ENCODE measurements at places on chromosomes 3 and 15.

GRCh38 chr15:60551147-60551780 is 72.3 kb upstream of the ICE2 start:
- DNase-seq: no peak

DNA sequence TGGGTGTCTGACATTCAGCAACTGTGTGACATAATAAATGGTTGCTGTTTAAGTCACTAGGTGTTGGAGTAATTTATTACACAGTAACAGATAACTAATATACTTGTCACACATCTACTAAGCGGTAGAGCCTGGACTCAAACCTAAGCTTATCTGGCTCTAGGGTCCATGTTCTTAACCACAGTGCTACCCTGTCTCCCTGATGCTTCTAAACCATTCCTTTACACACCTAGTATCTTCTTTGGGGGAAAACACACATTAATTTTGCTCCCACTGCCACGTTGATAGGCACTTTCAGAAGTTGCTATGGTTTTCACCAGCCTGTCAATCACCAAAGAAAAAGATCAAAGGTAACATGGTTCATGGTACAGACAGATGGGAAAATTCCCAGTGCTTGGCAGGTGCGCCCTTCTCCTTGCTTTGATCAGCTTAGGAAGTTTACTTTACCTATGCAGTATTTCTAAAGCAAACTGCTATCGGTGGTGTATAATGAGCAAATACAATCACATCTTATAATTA is 150.8 kb downstream of the PDZRN3 start:
- DNase-seq: no peak

DNA sequence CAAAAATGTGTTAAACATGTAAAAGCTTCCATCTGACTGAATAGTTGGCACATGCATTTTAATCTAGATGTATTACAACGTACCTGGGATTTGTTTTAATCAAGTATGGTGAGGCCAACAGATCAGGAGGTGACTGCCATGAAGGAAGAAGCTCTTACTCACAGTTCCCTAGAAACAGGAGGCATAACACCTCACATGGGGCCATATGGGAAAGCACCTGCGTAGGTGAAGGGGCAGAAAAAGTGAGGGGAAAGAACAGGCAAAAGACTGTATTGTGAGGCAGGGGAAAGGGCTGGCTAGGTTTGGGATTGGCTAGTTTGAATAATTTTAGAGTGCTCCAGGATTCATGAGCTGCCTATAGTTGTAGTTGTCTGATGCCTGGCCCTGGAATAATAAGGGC is 9.6 kb downstream of the SQOR start:
- DNase-seq: peak; percentile 32

DNA sequence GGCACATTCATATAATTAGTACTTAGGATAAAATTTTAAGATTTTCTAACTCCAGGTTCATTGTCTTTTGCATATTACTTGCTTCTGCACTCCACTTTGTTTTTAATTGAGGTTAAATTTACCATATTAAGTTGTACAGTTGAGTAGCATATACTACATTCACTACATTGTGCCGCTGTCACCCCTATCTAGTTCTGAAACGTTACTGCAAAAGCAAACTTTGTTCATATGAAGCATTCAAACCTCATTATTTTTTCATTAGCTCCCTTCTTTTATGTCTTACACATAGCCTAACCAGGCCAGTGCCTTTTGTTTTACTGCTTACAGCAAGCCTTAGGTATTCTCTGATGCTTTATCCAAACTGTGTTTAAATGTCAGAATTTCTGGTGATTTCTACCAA is 183.1 kb upstream of the CGNL1 start:
- no peak for DNase-seq

DNA sequence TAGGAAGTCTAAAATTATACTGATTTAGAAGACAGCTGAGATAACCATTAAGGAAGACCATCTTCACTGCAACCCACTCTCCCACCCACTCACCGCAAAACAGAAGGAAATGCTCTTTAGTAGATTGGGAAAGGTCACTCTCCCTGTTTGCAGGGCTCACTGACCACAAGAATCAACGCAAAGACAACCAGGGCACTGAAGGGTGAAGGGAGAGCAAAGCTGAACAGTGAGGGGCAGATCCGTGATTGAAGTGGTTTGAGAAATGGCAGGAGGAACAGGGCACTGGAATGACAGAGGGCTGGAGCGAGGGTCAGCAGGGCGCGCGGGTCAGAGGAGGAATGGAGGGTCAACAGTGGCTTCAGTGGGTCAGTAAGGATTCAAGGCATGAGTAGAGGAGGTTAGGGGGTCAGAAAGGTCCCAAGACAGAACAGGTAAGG is 520 bp downstream of the MESD start:
- peak; percentile 47 for DNase-seq

GRCh38 chr3:117435506-117435905 is 725.9 kb downstream of the TUSC7 start:
- DNase-seq: no peak

DNA sequence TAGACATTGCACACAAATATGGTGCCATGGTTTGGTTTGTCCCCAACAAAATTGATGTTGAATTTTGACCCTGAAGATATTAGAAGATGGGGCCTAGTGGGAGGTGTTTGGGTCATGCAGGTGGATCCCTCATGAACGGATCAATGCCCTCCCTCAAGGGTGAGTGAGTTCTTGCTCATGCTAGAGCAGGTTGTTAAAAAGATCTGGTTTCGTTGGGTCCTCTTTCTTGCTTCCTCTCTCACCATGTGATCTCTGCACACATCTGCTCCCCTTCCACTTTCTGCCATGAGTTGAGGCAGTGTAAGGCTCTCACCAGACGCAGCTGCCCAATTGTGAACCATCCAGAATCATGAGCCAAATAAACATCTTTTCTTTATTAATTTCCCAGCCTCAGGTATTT is 87.8 kb upstream of the MDFIC2 start:
- no peak for DNase-seq

- no peak for DNase-seq
Observed at GRCh38 chr3:32200490-32200889, 38.0 kb upstream of the CMTM8 start.

DNA sequence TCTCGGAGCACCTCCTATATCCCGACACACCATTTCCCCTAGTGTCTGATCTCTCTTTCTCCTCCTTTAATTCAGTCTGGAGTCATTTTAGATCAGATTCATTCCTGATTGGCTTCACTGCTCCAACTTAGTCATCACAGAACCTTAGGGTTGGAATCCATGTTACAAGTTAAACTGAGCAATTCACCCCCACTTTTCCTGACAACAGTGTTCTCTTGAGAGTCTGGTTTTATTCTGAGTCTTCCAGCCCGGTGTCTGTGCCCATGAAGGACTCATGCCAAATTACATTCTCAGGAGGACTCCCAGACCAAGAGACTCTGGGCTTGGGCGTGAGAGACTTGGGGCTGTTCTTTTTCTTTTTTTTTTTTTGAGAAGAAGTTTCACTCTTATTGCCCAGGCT is 57.5 kb downstream of the LPP start:
- peak; percentile 81 for DNase-seq

- DNase-seq: no peak
Observed at GRCh38 chr3:40173227-40173721, 136.2 kb upstream of the EIF1B start.

- no peak for DNase-seq
Observed at GRCh38 chr15:93305306-93305705, 216.3 kb upstream of the RGMA start.

DNA sequence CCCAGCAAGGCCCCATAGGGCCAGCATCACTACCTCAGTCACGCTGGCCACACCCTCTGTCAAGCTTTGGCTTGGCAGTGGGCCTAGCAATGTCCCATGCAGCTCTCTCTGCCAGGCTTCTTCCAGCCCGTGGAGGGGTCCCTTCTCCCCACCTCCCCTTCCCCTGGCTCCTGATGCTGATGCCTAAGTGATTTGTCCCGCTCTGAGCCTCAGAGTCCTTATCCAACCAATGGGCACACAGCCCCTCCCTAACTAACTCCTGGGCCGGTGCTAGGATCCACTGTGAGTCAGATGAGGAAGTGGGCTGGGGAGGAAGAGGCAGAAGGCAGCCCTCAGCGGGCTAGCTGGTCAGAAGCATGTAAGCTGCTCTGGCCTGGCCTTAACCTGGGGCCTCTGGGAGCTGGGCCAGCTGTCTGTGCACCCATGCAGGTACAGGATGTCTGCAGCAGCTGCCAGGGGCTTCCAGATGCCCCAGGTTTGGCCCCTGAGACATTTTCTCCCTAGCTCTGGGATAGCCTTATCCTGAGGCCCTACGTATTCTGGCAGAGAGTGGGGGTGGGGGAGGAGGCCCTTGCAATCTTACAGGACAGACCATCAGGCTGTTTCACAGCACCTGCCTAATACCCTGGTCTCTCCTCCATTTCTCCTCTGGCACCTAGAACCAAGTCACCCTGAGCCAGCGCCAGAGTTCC is 740 bp upstream of the ZBTB47 start:
- DNase-seq: peak; percentile 97

- no peak for DNase-seq
Observed at GRCh38 chr15:100250176-100250800, 91.5 kb downstream of the ADAMTS17 start.

GRCh38 chr3:32818229-32818969 is 602 bp downstream of the TRIM71 start:
- DNase-seq: peak; percentile 42

- peak; percentile 49 for DNase-seq
Observed at GRCh38 chr3:106183762-106184391, 315.1 kb upstream of the CBLB start.

DNA sequence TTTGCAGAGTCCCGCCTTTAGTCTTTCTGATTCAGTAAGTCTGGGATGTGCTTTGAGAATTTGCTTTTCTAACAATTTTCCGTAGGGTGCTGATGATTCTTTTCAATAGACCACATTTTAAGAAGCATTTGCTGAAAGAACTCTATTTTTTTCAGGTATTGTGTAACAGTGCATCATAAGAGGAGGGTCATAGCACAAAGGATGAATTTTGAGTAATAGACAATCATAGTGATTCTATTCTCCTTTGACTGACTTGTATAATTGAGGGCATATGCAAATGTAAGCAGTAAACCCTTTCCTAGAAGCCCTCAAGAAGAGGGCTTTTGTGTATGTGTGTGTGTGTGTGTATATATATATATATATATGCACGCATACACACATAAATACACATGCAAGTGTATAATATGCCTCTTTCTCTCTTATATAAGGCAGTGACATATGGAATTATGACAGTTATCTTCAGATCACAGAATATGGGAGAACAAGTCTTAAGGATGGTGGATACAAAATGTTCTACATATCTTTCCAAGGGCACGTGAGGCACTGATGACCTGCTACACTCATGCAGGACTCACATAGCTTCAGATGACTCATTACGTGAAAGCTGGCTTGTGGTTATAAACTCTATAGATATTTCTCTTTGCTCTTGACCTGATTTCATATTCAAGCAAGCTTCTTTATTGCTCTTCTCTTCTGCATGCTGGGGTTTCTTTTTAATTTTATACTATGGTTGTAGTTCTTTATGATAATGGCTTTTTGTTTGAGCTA is 6.5 kb upstream of the PLSCR1 start:
- DNase-seq: peak; percentile 75

GRCh38 chr3:138389144-138389601 is 40.8 kb downstream of the MRAS start:
- DNase-seq: no peak

Measured in kidney tubule cell (primary cell).